ENCODE measurements at places on chromosomes 5 and 9.

GRCh38 chr9:13513286-13513685 lies 233.8 kb upstream of the MPDZ start:
- DNase-seq, result no peak

GRCh38 chr9:133641396-133641655 lies 5.2 kb downstream of the DBH start:
- DNase-seq, result no peak

GRCh38 chr5:67886761-67887160 lies 328.8 kb upstream of the PIK3R1 start:
- no peak for DNase-seq

GRCh38 chr5:180296771-180297170 lies 4.9 kb upstream of the MAPK9 start:
- no peak for DNase-seq

GRCh38 chr5:113022661-113023060 lies 46.1 kb downstream of the DCP2 start:
- DNase-seq, result no peak

- DNase-seq, result no peak
These were observed 497.6 kb downstream of the RASEF start for GRCh38 chr9:82565188-82565969.

DNA sequence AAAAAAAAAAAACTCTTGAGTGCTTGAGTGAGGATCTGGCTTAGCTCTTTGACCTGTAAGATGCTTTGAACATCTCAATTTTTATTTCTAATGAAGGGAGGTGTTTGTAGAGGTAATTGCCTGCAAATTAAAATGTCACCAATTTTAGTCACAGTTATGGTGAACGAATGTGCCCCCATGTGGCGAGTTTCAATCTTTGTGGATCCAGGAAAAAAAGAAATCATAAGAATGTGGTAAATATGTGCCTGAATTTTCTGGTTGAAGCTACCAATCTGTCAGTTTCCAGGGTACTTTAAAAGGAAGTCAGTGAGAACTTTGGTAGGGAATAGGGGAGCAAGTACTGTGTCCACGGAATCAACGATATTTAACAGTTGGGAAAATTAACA lies 1772.4 kb upstream of the CDH9 start:
- DNase-seq, result no peak

DNA sequence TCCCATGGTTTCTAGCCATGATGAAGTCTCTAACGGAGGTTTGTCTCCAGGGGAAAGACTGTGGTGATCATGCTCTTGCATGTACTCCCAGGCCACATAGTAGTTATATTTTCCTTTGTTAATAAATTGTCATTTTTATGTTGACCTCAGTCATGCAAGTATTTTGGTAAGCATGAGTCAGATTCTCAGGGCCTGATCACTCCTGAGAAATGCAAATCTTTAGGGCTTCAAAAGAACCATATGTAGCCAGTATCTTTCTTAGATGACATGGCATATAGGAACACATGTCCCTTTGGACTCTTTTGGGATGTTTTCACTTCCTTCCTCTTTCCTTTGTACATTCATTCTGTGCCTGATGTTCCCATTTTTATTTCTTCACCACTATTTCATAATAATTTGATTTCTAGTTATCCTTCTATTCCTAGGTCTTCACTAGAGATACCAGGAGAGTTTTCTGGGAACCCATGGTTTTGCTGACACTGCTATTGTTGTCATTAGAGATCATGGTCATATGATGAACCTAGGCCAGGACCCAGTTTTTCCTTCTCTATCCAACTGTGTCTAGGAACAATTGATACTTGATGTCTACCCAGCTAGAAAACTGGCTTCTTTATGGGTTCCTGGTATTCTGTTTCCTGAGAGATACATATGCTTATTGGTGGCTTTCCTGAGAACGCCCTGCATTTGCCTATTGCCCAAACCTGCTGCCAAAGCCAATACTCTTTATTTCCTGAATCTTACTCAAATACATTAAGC lies 248.1 kb upstream of the NREP start:
- no peak for DNase-seq

DNA sequence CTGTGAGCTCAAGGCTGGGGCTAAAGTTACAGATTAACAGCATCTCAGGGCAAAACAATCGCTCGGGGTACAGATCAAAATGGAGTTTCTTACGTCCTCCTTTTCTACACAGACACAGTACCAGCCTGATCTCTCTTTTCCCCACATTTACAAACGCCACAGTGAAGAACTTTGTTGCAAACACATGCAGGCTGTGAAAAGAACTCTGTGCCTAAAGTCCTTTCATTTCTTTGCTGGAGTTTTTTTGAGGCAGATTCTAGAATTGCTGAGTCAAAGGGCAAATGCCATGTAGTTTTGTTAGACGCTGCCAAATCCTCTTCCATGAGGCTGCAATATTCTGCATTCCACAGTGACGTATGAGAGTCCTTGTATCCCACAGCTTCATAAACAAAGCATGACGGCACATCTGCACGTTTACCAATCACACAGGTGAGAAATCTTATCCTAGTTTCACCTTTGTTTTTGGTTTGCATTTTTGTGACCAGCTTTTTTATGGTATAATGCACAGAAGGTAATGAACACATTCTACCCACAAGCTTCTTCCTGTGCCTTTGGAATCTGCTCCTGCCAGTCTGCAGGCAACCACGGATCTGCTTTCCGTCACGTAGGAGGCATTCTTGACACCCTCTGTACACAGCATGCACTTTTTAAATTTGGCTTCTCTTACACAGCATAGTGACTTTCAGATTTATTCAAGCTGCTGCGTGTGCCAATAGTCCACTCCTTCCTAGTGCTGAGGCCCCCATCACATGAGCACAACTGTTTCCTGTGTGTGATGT lies 44.6 kb upstream of the LPCAT1 start:
- DNase-seq, result no peak

DNA sequence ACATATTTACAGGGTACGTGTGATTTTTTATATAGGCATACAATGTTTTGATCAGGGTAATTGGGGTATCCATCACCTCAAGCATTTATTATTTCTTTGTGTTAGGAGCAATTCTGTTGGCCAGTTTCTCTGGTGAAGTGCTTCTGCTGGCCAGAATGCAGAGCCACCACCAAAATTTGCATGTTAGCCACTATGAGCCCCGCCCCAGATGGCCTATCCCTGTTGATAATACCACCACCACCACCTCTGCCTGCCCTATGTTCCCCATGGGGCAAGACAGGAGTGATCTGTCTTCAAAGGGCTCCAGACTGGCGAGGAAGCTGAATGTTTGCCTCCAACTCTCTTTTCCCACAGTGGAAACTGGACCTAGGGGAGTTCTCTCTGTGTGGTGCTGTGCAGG lies 26.0 kb upstream of the JAK2 start:
- DNase-seq, result no peak

DNA sequence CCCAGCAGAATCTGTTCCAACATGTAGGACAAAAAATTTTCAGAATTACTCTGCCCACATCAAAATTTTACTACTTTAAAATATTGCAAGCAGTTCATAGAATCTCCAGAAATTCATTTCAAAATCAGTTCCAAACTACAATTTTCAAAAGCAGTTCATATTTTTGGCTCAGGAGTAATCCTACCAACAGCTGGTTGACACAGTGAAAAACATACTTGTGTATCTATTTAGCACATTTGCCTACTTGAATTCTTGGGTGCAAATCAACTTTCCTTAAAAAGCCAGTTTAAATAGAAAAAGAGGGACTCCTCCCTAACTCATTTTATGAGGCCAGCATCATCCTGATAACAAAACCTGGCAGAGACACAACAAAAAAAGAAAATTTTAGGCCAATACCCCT lies 31.5 kb downstream of the SOX30 start:
- DNase-seq, result no peak

DNA sequence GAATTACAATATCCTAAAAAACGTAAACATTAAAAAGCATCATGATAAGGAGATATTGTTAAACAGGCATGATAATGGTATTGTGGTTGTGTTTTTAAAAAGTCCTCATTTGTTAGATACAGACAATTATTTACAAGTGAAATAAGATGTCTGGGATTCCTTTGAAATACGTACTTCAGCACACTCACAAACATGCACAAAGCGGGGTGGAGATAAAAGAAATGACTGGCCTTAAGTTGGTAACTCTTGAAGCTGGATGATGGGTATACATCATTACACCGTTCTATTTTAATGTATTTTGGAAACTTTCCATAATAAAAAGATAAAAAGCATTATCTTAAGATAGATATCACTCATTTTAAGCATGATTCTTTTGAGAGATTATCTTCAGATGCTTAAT lies 1.0 kb downstream of the FAM200C start:
- DNase-seq, result no peak

- no peak for DNase-seq
These were observed 159.9 kb downstream of the LURAP1L start for GRCh38 chr9:12934545-12935272.

DNA sequence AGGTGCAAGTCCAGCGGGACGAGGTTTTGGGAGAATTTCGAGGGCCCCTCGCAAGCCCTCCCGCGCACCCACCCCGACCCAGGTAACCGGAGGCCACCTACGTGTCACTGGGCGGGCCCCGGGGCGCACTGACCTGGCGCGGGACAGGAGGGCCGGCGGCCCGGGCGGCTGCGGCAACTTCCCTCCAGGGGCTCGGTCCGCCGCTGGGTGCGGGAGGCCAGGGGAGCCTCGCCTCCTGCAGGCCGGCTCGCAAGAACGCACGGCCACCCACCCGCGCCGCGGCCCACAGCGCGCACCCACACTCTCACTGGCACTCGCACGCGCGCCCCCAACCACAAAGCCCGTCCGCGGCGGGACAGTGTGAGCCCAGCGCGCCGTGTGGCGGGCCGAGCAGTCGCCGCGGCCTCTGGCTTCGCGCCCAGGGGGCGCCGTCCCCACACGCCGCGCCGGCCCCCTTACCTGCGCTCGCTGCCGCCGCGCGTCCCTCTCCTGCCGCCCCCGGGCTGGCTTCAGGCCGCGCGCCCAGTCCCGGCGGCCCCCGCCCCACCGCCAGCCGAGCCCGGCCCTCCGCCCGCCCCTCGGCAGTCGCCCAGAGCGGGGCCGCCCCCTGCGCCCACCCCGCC lies 451 bp downstream of the LPAR1 start:
- no peak for DNase-seq

DNA sequence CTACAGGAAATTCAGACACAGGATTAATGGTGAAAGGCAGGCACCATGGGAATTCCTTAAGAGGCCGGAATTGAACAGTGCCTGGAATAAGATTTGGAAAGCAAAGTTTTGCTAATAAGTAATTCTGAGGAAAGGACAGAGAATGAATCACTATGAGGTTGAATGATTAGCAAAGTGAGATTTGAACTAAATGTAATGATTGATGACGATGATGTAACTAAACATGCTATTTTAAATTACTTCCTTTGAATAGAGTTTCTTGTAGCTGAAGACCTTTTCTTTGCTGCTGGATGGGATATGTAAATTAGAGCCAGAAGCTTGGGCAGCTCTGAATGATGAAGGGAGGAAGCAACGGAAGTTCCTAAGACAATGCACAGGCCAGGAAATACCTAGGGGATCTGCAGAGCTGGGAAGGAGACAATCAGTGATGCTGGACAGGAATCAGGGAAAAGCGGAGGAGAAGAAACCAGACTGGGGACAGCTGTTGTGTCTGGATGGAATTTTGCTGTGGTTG lies 482.0 kb downstream of the PSAT1 start:
- no peak for DNase-seq

DNA sequence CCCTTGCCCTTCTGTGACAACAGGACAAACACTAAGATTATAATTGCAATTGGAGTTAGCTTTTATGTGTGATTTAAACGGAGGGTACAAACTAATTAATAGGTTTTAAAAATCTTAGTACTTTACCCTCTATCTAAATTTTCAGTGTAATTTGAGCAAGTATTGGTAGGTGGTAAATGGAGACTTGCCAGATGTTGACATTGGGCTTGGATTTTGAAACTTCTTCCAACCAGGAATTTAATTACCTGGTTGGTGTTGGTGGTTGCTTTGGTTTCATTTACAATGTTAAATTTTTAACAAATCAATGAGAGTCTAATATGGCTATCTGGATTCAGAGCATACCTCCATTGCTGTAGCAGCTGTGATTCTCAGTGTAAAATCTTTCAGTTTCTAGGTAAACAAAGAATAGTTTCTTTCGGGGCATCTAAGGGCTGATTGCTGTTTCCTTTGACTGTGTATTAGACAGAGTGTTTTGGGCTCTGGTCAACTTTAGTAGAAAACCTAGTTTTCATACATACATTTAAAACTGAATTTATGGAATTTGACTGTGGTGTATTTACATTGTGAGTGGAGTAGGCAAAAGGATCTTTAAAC lies 1.9 kb downstream of the DAPK1 start:
- no peak for DNase-seq

- no peak for DNase-seq
These were observed 115.3 kb downstream of the GDNF start for GRCh38 chr5:37724395-37725125.

DNA sequence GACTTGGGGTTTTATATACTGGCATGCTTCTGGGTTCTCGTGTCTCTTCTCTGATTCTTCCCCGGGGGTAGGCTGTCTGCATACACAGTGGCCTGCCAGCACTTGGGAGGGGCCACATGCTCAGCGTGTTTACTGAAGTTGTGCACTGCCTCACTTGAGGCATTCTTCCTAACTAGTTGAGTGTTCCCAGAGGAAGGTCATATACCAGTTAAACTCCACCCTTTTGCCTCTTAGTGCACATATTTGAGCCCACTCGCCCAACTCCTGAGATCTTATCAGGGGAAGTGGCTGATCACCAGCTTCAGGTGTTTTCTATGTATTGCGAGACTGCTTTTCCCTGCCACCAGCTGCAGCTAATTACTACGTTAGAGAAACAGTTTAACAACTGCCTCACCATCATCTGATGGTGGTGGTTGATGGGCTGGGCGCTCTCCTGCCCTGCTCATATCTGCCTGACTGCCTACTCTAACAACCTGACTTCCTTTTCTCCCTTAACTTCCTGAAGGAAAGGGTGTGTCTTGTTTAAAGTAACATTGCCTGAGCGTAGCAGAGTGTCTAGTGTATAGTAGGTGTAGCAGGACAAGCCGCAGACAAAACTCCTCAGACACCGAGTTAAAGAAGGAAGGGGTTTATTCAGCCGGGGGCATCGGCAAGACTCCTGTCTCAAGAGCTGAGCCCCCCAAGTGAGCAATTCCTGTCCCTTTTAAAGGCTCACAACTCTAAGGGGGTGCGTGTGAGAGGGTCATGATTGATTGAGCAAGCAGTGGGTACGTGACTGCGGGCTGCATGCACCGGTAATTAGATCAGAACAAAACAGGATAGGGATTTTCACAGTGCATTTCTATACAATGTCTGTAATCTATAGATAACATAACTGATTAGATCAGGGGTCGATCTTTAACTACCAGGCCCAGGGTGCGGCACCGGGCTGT lies 60.1 kb upstream of the CLINT1 start:
- no peak for DNase-seq

DNA sequence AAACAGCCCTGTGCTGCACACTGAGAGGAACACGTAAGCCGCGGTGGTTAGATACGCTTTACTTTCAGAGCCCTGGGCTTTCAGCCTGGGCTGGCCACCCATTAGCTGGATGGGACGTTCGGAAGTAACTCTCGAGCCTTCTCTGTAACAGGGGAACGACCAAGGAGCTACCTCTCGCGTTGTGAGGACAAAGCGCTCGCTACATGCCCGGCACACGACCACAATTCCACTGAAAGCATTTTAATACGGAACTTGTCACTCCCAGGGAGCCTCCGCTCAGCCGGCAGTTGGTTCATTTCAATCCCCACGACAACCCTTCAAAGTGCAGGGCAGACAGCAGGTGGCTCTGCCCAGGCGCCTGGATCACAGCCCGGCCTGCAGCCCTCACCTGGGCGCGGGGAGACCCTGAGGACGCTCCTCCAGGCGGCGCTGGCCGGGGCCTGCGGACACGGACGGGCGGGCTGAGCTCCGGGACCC lies 368 bp downstream of the SURF1 start:
- no peak for DNase-seq

- no peak for DNase-seq
These were observed 45.5 kb downstream of the SPOCK1 start for GRCh38 chr5:137453483-137454080.
